Left colon (tissue), 2 donors: ENCODE measurements at places on chromosomes 2 and 18. TPM values are rescaled to one million over a fixed set of nuclear protein-coding genes. Genes with fewer than 3 reads are reported as not detected.

MYCN gene
- 2.3 TPM for total RNA-seq

ATG4B gene
- 90.0 TPM for total RNA-seq

HAAO gene
- 19.2 TPM for total RNA-seq

DLX1 gene
- total RNA-seq, result 0.17 TPM

KRCC1 gene
- 41.5 TPM for total RNA-seq

POTEJ gene
- total RNA-seq, result 0.15 TPM

ZSCAN30 gene
- total RNA-seq, result 12.9 TPM

ZNF804A gene
- total RNA-seq, result 0.06 TPM

CCDC68 gene
- total RNA-seq, result 61.1 TPM

GRCh38 chr2:126698376-126698775 is 42.4 kb downstream of the GYPC start:
- DNase-seq, result no peak

- DNase-seq, result no peak
Observed at GRCh38 chr18:23203891-23204432, 68.7 kb downstream of the CABLES1 start.

DNA sequence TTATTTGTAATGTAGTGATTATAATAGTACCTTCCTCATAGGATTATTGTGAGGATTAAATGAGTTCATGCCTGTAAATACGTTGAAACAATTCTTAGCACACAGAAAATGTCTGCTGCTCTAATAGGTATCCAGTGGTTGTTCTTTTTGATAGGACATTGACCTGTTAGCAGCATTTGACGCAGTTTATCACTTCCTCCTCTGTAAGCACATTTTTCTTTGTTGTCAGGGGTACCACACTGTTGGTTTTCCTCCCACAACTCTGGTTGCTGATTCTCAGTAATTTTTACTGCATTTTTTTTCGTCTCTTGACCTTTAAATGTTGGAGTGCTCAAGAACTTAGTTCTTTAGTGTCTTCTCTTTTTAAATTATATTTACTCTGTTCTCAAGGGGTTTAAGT is 15.4 kb downstream of the PPM1B start:
- no peak for DNase-seq

GRCh38 chr2:203869223-203870042 is 1.9 kb downstream of the CTLA4 start:
- no peak for DNase-seq

DNA sequence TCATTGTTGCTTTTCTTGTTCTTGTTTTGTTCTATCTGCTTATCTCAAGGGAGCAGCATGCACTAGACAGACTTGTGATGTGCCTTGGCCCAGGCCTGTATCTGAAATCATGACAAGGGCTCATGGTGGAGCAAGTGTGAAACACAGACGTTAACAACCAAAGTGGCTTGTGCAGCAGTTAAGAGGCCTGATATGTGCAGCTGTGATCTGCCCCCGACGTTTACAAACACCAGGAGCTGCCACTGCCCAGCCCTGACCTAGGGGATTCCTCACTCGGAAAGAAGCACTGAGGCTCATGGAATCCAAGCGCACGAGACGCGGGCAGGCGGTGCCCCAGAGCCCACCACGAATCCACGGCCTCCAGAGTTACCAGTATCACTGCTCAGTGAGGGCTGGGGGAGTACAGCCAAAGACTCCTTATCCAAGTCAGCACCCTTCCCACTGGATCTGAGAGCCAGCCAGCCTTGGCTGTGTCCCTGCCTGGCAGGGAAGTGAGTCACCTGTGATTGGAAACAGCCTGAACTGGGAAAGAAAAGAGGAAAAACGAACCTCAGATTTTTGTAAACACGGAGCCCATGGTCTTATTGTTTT is 62.3 kb upstream of the SNTG2 start:
- DNase-seq, result no peak

DNA sequence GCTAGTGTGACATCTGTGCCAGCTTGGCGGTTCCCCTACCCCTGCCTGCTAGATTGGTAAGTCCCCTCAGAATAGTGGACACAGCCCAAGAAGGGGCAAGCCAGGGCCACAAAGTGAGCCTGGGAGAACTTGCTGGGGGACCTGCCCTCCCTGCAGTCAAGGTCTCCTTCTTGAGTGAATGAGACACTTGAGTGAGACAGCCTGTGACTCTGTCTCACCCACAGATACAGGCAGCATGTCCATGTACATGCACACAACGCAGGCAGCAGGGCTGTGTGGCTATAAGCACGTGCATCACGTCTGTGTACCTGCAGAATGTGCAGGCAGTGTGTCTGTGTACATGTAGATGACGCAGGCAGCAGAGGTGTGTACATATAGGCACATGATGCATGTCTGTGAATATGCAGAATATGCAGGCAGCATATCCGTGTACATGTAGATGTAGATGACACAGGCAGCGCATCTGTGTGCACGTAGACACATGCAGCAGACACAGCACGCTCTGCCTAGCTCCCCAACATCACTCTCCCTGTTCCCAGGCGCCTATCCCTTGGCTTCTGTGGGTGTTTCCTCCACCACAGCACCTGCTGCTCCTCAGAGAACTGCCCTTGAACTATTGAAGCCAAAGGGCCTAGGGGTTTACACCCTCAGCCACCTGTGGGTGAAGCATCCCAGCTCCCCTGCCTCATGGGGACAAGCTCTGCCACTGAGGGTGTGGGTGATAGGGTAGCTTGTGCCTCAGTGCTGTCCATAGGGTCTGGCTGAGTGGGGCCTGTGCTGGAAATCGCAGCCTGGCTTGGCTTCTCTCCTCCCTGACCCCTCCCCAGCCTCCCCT is 147.2 kb upstream of the TWIST2 start:
- DNase-seq, result no peak

DNA sequence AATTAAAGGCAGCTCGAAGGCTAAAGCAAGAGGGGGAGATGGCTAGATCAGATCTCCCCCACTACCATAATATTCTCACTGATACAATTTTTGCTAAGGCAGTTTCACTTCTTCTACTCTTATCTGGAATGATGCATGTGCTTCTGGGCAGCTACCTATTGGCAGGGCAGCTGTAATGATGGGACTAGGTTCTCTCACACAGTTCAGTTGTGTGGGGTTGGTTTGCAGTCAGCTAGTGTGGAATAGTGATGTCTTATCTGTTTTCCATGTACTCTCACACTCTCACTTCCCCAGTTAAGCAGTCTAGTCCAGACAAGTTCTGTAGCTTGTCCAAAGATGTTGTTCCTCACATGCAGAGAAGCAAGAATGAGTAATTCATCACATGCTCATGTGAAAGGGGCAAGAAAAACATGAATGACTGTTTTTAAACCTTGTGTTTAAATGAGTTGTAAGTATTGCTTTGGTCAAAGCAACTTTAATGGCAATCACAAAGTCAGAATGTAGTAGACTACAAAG is 836.1 kb downstream of the CBLN2 start:
- DNase-seq, result no peak

DNA sequence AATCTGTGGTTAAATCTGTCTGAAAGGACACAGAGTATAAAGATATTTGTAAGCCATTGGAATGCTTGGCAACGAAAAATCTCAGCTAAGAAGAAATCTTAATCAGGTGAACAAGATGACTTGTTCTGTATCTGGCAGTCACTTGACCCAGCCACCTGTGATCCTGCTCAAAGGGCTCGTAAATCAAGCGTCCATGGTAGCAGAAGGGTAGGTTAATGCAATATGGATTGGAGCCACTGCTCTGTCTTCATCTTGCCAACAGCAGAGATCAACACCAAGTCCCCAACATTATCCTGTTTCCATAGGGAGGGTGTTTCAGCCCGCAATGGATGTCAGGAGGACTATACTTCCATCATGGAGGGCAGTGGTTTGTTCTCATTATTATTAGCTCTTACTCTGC is 378.4 kb downstream of the CDH7 start:
- DNase-seq, result no peak

DNA sequence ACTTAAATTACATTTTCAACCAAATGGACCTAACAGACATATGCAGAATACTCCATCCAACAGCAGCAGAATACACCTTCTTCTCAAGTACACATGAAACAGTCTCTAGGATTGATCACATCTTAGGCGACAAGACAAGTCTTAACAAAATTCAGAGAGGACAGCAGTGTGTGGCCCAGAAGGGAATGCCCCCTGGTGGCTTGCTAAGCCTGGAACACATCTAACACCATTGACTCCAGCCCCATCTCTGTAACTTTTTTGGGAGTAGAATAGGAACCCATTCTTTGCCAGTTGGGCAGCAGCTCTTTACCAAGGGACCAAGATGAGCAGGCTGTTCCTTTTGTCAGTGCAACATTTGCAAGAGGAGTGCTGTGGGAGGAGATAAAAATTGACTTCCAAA is 249.9 kb downstream of the PLCL1 start:
- DNase-seq, result peak; percentile 32

DNA sequence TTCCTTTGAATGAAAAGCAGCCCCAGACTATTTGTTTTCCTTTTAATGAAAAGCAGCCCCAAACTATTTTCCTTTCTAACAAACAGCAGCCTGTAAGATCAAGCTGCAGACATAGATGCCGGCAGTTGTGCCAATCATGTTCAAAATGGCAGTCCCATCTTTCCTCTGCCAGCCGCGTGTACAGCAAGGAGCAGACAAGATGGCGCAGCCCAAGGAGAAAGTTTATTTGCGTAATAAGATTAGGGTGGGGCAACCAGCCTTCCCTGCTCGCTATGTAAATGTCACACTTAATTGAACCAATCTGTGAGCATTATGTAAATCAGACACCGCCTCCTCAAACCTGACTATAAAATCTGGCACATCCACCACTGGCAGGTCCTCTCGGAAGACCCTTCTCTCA is 226.0 kb downstream of the TGIF1 start:
- no peak for DNase-seq

DNA sequence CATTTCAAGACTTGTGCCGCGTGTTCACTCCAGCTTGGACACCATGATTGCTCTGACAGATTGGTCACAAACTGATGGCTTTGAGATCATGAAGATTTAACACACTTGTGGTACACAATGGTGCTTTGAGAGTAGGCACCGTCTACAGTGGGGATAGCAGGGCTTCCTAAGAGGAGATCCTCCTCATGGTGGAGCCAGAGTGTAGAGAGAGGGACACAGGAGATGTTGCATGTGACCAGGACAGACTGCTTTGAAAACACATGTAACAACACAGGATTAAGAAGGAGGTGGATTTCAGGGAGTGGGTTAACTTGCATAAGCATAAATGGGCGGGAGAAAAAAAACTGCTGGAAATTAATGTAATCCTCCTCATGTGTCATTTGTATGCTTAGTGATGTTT is 95.7 kb upstream of the LINC00305 start:
- no peak for DNase-seq

DNA sequence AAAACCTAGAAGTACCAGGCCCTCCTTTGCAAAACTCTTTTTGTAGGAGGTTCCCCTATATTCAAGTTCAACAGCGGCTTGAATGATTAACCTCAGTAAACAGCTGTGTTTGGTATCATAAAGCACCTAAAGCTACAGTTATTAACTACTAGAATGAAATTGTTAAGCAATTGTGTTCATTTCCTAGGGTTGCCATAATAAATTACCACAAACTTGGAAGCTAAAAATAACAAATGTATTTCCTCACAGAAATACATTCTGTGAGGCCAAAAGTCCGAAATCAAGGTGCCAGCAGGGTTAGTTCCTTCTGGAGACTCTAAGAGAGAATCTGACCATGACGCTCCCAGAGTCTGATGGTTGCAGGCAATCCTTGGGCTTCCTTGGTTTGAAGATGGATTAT is 202.1 kb upstream of the ACVR2A start:
- no peak for DNase-seq

DNA sequence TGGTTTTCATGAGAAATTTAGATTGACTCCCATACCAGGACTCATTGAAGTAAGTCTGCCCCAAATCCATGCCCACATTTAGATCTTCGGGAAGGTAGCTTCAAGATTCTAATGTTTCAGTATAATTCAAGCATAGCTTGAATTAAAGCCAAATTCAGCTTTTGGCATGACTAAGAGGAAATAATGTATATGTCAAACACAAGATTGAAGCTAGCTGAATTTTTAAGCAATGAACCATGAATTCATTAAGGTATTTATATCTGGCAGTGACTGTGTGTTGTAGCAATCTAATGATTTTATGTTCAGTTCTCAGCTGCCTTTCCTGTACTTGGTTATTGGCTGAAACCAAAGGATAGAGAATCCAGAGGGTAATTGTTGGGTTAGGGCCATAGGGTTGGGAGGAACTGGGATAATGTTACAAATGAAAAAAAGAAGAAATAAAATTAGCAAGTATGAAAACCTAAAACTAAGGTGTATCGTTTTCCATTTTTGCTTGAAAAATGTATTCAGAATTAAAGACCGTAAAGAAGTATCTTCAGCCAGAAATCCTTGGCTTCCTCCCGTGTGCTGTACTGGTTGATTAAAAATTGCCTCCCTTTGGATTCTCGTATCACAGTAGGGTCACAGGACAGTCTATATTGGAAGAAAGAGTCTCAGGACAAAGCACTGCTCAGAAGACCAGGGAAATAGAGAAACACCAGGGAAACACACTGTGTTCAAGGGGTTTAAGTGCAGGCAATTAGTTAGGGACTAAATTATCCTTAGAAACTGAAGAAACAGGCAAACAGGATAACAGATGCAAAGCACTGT is 119.0 kb upstream of the FN1 start:
- DNase-seq, result no peak

DNA sequence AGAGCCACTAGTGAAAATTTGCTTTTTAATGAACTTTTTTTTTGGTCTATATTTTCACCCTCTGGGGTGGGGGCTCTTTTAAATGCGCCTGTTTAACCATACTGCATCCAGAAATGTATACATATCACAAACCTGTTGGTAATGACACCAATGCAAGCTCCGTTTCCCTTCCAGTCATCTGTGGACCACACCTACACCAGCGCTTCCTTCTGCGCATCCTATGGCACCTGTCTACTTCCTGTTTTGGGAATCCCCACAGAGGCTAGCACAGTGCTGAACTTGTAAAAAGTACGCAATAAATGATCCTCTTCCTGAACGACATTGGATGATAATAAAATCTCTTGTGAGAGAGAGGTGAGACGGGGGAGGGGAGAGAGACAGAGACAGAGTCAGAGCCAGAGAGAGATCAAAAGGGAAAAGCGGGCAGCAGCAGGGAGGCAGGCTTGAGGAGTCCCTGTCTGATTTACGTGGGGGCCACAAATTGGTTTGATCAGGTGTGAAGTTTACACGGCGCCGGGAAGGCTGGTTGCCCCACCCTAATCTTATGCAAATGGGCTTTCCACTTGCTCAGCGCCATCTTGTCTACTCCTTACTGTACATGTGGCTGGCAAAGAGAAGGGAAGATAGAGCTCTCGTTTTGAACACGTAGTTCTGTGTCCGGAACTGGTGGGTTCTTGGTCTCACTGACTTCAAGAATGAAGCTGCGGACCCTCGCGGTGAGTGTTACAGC is 38.1 kb upstream of the SLC38A11 start:
- no peak for DNase-seq
